ENCODE measurements at places on chromosomes 1 and 21. TPM values are rescaled to one million over a fixed set of nuclear protein-coding genes. Genes with fewer than 3 reads are reported as not detected.

Gene LENEP
- total RNA-seq, result 1.1 TPM

Gene LCE6A
- not detected for total RNA-seq

DNA sequence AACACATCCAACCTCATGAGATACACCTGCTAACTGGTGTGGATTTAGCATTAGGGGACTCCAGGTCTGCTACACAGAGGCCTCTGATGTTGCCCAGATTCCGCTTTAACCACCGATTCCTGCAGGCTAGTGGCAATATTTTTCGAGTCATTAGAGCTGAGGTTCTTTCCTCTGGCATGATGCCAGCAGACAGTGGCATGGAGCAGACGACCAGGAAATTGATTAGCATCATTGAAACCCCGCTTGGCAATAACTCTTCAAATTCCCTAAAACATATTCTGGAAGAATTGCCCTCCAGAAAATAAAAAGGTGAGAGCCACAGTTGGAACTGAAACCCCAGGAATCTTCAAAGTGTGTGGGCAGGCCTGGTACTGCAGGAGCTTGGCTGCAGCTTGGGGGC lies 28.4 kb upstream of the ETV3 start:
- peaks cover 4% of the 10 kb centered on the region for H3K4me1 ChIP-seq
- no peak for DNase-seq
- peaks cover 22% of the 10 kb centered on the region for H3K27me3 ChIP-seq
- no peak overlapping the region for H3K4me3 ChIP-seq
- H3K27ac ChIP-seq, result no peak overlapping the region

DNA sequence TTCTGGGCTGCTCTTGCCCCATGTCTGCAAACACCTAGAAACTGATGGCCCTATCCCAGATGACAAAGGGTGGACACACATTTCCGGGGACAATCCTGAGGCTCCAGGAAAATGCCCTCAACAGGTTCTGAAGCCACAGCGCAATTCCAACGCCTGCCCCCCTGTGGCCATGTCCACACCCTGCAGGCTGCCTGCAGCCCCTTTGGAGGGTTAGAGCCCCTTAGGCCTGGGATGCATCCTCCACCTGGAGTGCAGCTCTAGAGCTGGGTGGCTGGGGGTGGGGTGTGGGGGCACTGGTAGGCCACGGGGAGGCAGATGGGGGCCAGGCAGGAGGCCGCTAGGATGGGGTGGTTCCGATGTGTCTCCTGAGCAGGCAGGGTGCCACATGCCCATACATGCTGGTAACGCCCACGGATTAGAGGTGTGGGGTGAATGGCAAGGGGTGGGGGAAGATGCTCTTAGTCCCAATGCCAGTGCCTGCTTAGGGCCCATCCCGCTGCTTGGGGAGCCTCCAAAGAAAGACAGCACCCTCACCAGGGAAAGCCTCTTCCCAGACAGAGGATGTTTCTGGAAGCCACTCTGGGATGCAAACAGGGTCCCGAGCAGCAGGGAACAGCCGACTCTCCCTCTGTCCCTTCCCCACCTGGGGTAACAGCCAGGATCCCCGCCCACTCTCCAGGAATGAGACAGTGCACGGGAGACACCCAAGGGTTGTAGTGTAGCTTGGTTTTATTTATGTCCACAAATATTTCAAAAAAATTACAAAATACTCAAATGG lies 34.0 kb downstream of the SLC45A1 start:
- peaks cover 2% of the 10 kb centered on the region for H3K4me1 ChIP-seq
- H3K36me3 ChIP-seq, result peaks cover 5% of the 10 kb centered on the region
- no peak overlapping the region for H3K4me3 ChIP-seq
- H3K27me3 ChIP-seq, result peaks cover 4% of the 10 kb centered on the region

- no peak for DNase-seq
- H3K27ac ChIP-seq, result no peak overlapping the region
- H3K27me3 ChIP-seq, result peaks cover 68% of the 10 kb centered on the region
- peaks cover 17% of the 10 kb centered on the region for H3K4me1 ChIP-seq
Observed at GRCh38 chr1:31774495-31774894, 10.4 kb upstream of the ADGRB2 start.

DNA sequence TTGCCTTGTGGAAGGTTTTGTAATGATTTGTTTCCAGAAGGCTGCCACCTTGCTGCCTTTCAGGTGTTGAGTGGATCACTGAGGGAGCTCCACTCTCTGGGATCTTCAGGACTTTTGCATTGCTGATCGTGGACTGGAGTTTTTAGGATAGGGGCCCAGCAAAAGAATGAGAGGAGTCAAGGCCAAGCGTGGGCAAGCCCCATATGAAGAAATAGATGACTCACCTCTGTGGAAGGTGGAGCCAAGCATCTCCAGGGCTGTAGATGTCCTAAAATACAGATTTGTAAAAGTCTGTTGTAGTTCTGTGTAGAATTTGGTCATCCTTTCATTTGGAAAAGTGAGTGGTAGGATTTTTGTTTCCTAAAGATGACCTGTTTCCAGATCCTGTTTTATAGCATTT lies 67.0 kb downstream of the ST3GAL3 start:
- H3K27me3 ChIP-seq, result no peaks in the 10 kb centered on the region
- no peak overlapping the region for H3K4me3 ChIP-seq
- peaks cover 4% of the 10 kb centered on the region for H3K4me1 ChIP-seq
- peaks cover 23% of the 10 kb centered on the region for H3K36me3 ChIP-seq
- no peak overlapping the region for H3K27ac ChIP-seq
- no peak for DNase-seq

- no peak overlapping the region for H3K4me3 ChIP-seq
- H3K4me1 ChIP-seq, result no peaks in the 10 kb centered on the region
- no peaks in the 10 kb centered on the region for H3K36me3 ChIP-seq
Observed at GRCh38 chr1:67855961-67856360, 22.7 kb upstream of the GNG12 start.

- DNase-seq, result peak; percentile 63
- H3K27ac ChIP-seq, result peak overlapping the region; percentile 34
- H3K4me3 ChIP-seq, result no peak overlapping the region
- peaks cover 6% of the 10 kb centered on the region for H3K36me3 ChIP-seq
- peaks cover 23% of the 10 kb centered on the region for H3K4me1 ChIP-seq
Observed at GRCh38 chr21:36859744-36860501, 106.5 kb downstream of the HLCS start.

Data from activated naive CD8-positive, alpha-beta T cell treated with anti-CD3 and anti-CD28 coated beads, Interleukin-2, amount 10 ng/mL, durations not matched to agents 7 days and 5 days (primary cell).